ENCODE measurements at places on chromosomes 16 and 17.
A peak's percentile ranks its signal among the peaks of the same experiment; 100 is the strongest.

DNA sequence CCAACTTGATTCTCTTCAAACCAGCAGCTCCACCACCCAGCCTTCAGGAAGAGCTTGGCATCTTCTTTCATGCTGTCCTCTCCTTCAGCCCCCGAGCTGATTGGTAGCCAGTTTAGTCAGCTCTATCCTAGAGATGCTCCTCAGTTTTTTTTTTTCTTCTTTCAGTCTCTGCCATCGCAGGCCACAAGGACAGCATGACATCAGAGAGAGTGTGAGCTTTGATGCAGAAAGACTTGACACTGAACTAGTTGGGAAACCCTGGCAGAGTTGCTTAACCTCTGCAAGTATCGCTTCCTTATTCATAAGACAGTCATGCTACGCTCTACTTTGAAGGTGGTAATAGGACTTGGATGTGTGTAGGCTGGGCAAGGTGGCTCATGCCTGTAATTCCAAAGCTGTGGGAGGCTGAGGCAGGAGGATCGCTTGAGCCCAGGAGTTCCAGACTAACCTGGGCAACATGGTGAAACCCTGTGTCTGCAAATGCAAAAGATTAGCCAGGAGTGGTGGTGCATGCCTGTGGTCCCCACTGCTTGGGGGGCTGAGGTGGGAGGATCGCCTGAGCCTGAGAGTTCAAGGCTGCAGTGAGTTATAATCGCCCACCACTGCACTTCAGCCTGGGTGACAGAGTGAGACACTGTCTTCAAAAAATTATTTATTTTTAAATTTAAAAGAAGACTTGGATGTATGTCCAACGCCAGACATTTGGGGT lies 2.6 kb downstream of the CD300LB start:
- DNase-seq = no peak

- DNase-seq = no peak
Measured at GRCh38 chr16:71576971-71577370, at the start of gene TAT. Gene TAT, minus strand, starts transcription at chr16:71577092. Its CDS starts 677 bp downstream, at chr16:71576415.

DNA sequence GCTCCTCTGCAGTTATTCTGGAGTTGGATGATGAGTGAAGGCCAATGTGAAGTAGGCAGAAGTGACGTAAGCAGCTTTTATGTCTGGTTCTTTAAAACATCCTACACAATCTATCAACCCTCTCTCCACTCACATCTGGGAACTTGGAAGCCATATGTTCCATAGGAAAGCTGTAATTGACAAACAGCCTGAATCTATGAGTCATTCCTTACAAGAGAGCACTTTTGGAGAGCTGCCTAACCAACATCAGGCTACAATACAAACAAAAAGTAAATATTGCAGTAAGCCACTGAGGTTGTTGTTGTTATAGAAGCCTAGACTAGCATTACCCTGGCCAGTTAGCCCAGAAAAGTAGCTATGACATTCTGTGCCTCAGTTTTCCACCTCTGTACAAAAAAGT lies 5.9 kb downstream of the CCL7 start:
- no peak for DNase-seq

GRCh38 chr16:66274335-66275110 lies 92.0 kb upstream of the CDH5 start:
- no peak for DNase-seq

DNA sequence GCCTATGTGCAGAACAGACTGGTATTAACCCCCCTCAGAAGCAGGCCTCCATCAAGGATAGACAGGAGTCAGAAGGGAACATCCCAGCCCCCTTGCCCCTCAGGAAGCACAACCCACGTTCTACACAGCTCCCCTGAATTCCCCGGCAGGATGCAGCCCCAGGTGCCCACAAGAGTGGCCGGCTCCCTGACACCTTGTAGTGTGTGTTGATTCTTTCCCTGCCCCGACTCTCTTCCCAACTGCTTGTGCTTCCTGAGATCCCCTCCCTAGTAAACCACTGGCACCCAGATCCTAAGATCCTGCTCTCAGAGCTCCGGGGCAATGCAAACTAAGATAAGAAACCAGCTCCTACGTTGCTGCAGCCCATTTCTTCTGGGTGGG lies 34.8 kb upstream of the LITAF start:
- no peak for DNase-seq

DNA sequence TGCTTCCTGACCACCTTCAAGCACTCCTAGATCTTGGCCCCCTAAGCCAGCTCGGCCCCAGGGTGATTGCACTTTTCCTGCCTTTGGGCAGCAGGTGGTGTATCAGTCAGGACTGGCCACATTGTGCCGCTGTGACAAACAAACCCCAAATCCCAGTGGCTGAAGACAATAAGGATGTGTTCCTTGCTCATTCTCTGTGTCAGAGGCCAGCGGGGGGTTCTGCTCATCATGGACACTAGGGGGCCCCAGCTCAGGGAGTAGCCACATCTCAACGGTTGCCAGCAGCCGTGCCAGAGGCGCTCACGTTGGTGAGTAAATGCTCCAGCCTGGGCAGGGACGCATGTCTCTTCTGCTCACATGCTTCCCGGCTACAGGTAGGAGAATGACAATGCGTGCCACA lies 60.4 kb downstream of the ZDHHC7 start:
- DNase-seq = no peak

DNA sequence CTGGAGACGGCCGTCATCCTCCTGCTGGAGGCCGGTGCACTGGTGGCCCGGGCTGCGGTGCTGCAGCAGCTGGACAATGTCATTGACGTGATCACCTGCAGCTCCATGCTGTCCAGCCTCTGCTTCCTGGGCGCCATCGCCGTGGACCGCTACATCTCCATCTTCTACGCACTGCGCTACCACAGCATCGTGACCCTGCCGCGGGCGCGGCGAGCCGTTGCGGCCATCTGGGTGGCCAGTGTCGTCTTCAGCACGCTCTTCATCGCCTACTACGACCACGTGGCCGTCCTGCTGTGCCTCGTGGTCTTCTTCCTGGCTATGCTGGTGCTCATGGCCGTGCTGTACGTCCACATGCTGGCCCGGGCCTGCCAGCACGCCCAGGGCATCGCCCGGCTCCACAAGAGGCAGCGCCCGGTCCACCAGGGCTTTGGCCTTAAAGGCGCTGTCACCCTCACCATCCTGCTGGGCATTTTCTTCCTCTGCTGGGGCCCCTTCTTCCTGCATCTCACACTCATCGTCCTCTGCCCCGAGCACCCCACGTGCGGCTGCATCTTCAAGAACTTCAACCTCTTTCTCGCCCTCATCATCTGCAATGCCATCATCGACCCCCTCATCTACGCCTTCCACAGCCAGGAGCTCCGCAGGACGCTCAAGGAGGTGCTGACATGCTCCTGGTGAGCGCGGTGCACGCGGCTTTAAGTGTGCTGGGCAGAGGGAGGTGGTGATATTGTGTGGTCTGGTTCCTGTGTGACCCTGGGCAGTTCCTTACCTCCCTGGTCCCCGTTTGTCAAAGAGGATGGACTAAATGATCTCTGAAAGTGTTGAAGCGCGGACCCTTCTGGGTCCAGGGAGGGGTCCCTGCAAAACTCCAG lies 1.1 kb downstream of the MC1R start:
- no peak for DNase-seq

- no peak for DNase-seq
Measured at GRCh38 chr16:74936902-74937560, 47.9 kb downstream of the WDR59 start.

DNA sequence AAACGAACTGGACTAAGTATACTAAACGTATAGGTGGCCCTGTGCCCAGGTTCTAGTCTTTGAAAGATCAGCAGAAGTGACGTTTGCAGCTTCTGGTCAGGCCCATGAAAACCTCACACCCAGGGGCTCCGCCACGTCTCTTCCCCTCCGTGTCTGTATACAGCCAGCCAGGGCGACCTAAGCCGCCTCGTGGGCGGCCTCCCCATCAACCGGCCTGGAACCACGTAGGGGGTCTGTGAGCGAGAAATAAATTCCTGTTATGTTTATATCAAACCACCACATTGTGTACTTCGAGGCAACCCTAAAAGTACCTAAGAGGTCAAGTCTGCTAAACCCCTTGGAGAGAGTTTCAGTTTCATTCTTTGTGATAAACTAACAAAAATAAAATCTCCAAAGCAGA lies 6.8 kb downstream of the TK1 start:
- DNase-seq = no peak

DNA sequence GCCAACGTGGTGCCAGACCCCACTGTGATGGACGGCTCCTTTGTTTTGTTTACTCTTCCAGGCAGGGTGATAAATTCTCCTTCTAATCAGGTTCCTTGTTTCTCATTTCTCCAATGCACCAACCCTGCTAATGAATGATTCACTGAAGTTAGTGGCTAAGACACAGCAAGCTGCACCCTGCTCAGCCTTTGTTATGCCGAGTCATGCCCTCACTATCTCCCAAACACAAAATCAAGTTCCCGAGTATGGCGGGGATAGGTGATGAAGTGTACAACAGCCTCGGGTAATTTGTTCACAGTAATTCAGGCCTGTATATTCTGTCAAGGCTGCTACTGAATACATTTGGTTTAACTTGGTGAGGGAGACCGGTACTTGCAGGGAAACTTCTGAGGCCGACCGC lies 83.8 kb upstream of the HS3ST4 start:
- no peak for DNase-seq

DNA sequence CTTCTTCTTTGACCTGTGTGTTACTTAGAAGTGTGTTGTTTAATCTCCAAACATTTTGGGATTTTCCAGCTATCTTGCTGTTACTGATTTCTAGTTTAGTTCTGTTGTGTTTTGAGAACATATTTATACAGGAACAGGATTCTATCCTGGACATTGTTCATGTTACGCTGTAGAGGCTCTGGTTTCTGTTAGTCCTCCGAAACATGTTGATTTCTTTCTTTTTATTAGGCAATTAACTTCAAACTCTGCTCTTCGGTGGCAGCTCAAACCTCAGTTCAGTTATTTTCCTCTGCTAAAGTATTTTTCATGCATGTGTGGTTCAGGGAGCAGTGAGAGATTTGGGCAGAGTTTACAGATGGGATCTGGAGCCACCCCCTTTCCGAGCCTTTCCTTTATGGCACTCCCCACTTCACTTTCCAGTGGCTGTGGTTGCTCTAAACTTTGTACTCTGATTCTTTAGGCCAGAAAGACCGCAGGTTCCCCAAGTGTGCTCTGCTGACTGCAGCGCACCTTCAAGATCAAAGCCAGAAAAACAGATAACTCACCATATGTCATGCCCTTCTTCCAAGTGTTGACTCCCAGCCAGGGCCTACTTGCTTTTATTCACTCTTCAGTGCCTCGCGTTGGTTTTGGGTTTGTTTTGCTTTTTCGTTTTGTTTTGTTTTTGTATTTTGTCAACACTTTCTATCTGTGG lies 77.6 kb upstream of the KSR1 start:
- no peak for DNase-seq

GRCh38 chr17:82703036-82703745 lies 4.7 kb upstream of the RAB40B start:
- no peak for DNase-seq

DNA sequence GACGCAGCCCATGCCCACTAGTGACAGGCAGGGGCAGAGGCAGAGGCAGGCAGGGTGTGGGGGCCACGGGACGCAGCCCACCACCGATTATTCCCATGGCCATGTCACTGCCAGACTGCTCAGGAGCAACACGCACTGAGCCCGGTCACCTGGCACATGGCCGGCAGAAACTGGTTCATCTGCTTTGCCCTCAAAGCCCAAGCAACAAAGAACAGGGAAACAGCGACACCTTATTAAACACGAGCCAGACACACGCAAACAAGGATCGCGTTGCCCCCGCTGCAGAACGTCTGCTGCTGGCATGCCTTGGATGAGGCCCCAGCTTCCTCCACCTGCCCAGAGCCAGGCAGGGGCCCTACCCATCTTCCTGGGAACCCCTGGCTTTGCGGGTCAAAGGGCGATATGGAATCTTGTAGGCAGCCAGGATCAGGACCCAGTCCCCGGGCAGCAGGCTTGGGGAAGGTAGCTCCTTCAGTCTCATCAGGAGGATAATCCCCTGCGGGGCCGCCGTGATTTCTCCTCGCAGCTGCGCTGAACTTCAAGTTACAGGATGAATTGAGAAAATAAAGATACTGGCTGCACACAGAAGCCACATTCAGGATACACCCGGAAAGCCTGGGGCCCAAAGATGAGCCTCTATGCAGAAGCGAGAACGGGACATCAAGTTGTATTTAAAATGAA lies 4.8 kb downstream of the TBC1D16 start:
- no peak for DNase-seq

DNA sequence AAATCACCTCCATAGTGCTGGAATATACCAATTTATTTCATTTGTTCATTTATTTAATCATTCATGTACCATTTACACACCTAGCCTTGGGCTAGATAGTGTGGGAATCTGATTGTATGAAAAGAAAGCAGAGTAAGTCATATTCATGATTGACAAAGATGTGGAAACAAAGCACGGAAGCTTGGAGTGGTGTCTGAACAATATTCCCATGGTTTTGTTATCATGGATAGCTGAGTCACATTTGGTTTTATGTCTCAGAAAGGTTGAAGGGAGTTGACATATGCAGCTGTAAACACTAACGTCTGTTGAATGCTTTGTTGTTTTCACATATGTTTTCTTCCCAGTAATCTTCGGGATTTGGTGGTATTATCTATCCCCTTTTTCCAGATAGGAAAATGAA lies 76.6 kb downstream of the MAP2K4 start:
- DNase-seq = no peak

GRCh38 chr16:72934636-72935403 lies 113.1 kb downstream of the ZFHX3 start:
- DNase-seq = no peak

GRCh38 chr17:77718669-77718961 lies 239.9 kb upstream of the TNRC6C start:
- DNase-seq = no peak

GRCh38 chr17:66543526-66543925 lies 241.1 kb downstream of the PRKCA start:
- no peak for DNase-seq

GRCh38 chr16:49644145-49644463 lies 211.8 kb downstream of the ZNF423 start:
- no peak for DNase-seq

- DNase-seq = peak; percentile 38
Measured at GRCh38 chr17:36703860-36704266, 102.5 kb downstream of the MRM1 start.

- no peak for DNase-seq
Measured at GRCh38 chr16:11032922-11033291, 88.5 kb downstream of the CLEC16A start.

DNA sequence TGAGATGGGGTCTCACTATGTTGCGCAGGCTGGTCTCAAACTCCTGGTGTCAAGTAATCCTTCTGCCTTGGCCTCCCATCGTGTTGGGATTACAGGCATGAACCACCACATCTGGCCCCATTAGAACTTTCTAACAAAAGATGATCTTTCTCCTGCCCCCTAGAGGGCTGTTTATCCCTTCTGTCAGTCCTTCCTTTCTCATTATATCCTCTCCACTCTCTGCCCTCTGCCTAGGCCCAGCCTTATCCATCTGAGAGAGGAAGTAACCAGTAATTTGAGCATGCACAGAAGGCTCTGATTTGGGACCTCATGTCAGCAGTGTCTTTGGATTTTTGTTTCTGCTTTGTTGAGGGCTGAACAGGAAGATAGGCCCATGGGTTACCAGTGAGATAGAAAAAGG lies 4.4 kb upstream of the DHX40 start:
- no peak for DNase-seq

Measured in stimulated activated CD4-positive, alpha-beta T cell treated with anti-CD3 and anti-CD28 coated beads, Interleukin-15, amount 100 ng/mL, for 1 hour (primary cell).